CD4-positive, alpha-beta T cell (primary cell): ENCODE measurements at places on chromosomes 12 and 14.

DNA sequence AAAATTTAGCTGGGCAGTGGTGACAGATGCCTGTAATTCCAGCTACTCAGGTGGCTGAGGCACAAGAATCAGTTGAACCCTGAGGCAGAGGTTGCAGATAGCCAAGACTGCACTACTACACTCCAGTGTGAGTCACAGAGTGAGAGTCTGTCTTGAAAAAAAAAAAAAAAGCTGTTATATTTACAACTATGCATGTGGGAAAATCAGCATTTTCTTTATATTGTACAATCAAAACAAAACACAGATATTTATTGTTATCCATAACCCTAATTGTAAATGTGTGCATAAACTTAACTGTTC, 12.5 kb downstream of the C1R start:
- DNase-seq: no peak

DNA sequence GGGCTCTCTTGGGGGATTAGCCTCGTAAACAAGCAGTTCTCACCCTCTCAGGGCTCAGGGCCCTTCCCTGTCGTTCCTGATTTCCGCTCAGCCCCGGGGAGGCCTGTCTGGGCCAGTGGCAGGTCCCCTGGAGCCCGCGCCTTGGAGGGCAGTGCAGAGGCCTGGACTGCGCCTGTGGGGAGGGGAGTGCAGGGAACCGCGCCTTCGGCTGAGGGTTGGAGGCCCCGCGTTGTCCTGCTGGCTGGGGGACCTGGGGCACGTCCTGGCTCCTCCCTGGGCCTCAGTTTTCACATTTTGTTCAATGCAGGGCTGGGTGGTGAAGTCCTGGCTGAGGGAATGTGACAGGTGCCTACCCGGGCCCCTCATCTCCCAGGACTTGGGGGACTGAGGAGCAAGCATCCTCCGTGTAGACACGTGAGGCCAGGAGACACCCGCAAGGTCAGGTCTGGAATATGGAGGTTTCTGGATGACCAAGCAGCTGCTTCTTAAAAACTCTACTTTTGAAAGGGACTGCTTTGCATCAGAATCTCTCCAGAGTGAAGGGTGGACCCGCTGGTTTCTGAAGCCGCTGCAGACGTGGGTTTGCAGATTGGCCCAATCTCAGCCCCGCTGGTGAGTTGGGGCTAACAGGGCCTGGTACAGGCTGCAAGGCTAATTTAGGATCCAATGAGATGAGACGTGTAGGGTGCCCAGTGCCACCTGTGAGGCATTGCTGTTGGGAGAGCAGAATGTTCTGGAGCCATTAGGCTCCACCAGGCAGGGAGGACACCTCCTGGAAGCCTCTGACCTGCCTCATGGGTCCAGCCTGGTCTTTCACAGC, 80.2 kb downstream of the KIF26A start:
- no peak for DNase-seq

- DNase-seq: no peak
Measured at GRCh38 chr14:51488569-51489220, 163.0 kb upstream of the FRMD6 start.

DNA sequence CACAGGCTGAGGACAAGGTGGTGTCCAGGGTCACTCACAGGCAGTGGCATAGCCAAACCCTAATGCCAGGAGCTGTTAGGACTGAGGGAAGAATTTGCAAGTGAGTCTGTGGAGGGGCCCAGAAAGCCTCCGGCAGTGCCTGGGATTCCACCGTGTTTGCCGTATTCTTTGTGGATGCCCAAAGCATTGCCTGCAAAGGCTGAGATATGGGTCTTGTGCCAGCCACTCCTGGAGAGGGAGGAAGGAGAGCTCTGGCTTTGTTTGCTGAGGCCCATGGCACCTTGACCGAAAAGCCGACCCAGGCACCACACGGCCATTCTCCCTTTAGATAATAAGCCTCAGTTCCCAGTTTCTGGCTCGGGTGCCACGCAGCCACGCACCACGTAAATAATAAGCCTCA, 35.8 kb upstream of the GALNT9 start:
- DNase-seq: no peak

DNA sequence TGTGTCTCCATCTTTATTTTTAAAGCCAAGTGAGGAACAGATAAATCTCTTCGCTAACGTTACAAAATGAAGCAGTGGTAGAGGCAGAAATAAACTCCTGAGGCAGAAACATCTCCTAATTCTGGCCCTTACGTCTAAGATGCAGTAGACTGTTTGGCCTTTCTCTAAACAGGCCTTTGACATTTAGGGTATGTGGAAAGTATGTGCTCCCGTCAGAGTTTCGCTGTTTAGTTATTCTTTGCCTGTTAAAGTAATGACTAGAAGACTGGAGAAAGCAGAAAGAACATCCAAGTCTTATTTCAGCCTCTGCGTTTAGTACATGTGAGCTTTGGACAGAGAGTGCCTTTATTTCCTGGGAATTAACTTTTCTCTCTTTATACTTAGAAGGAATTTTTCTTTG, 216.6 kb downstream of the RAD51B start:
- no peak for DNase-seq
